ENCODE measurements at places on chromosomes 3 and 15. TPM values are rescaled to one million over a fixed set of nuclear protein-coding genes. Genes with fewer than 3 reads are reported as not detected.

Gene GPR156
- total RNA-seq, result 0.13 TPM

Gene UQCC5
- 7.5 TPM for total RNA-seq

Gene CCDC39
- not detected for total RNA-seq

Gene SLC24A5
- not detected for total RNA-seq

Gene GLDN
- total RNA-seq, result not detected

Gene ZNF662
- total RNA-seq, result 1.4 TPM

Gene ISLR
- total RNA-seq, result not detected

Data from pulmonary artery endothelial cell (primary cell).